ENCODE measurements at places on chromosomes 4 and X.
A peak's percentile ranks its signal among the peaks of the same experiment; 100 is the strongest.

GRCh38 chr4:151643564-151643963, 117.2 kb downstream of the GATB start:
- no peak for DNase-seq

- no peak for DNase-seq
Observed at GRCh38 chr4:159269956-159270355, 167.1 kb downstream of the RAPGEF2 start.

- DNase-seq = no peak
Observed at GRCh38 chrX:134743091-134743490, 84.8 kb upstream of the PLAC1 start.

DNA sequence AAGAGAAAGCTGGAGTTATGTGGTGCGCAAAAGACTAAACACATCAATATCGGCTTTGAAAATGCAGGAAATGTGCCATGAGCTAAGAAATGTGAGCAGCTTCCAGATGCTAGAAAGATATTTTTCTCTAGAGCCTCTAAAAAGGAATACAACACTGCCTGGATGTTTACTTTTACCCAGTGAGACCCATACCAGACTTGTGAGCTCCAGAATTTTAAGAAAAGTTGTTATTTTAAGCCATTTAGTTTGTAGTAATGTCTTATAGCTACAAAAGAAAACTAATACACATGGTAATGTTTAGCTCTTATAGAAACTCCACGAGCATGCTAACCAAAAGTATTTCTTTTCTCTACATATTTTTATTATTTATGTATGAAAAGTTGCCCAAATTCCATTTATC, 1389.4 kb downstream of the C4orf33 start:
- no peak for DNase-seq

DNA sequence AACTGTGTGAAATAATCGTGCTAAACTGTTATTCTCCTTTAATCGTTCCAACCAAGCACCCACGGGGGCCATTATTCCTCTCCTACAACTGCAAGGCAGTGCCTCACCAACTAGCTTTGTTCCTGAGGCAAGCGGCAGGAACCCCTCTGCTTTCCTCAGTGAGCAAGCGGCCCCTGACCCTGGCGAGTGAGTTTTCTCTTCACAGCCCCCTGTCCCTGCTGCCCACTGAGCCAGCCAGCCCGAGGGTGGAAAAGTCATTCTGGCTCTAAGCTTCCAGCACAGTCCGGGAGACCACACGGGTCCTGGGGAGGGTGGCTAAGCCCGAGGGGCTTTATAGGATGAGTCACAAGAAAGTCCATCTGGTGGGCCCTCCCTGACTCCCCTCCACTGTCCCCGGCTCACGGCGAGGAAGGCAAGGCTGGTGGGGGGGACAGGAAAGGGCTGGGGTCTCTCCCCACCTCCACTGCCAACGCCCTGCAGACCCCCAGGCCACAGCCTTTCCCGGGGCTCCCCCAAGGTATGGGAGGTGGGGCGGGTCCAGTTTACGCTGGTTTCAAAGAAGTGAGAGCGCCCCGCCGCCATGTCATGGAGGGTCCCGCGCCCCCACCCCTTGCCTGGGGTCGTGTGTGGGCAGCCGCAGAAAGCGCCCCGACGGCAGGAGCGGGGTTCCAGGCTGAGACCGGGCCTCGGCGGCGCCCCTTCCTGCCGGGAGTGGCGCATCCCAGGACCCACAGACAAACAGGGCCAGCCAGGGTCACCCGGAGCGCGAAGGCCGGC, 45.0 kb downstream of the CPLX1 start:
- no peak for DNase-seq

- peak; percentile 53 for DNase-seq
Observed at GRCh38 chr4:118265312-118266144, 87.3 kb downstream of the PRSS12 start.

- DNase-seq = no peak
Observed at GRCh38 chrX:126141014-126141413, 25.1 kb downstream of the DCAF12L2 start.

- no peak for DNase-seq
Observed at GRCh38 chr4:56767567-56767966, 53.9 kb downstream of the SPINK2 start.

GRCh38 chr4:181017038-181017437, 1226.2 kb upstream of the TENM3 start:
- no peak for DNase-seq

DNA sequence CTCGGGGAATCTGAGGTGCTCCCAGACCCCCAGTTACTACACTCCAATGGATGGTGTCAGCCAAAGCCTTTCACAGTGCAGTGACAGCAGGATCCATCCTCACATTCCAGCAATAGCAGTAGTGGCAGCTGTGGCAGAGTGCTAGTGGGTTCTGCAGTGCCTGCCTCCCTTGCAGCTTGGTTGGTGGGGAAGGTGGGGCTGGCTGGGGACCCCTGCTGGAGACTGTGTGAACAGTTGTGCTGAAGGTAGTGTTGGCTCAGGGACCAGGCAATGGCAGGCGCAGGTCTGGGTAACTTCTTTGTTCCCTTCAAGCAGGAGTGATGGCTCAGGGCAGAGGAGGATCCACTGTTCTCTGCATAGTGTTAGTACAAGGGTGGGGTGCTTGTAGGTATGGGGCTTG, 343.7 kb upstream of the TRAM1L1 start:
- DNase-seq = no peak

GRCh38 chr4:21552455-21552854, 396.1 kb downstream of the KCNIP4 start:
- DNase-seq = no peak

DNA sequence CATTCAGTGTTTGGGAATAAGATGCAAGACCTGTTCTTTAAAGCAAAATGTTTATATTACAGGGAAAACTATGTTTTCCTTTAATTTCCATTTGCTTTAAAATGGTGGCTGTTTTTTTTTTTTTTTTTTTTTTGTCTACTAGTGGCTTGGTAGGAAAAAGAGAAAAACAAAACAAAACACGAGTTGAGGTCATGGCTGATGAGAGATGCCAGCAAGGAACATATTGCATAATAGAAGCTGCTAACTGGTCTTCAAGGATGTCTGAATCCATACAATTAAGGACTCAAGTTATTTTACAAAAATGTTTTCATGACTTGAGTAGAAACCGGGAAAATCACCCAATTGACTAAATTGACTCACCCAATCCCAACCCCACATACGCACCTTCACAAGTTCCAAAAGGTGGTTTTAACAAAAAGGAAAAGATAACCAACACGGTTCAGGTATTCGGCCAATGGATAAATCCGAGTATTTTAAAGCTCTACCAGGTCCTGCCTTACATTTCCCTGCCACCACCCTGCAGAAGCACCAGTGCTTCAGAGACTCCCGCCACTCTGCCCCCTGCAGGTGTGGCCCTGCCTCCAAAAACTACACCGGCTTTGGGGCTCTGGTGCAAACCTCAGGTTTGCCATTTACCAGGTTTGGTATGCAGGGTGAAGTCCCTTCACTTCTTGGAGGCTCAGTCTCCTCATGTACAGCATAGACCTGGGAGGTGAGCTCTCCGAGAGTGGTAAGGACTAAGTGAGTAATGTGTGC, 27.1 kb downstream of the PIR start:
- peak; percentile 29 for DNase-seq

GRCh38 chr4:124537971-124538370, 174.6 kb downstream of the ANKRD50 start:
- DNase-seq = no peak

DNA sequence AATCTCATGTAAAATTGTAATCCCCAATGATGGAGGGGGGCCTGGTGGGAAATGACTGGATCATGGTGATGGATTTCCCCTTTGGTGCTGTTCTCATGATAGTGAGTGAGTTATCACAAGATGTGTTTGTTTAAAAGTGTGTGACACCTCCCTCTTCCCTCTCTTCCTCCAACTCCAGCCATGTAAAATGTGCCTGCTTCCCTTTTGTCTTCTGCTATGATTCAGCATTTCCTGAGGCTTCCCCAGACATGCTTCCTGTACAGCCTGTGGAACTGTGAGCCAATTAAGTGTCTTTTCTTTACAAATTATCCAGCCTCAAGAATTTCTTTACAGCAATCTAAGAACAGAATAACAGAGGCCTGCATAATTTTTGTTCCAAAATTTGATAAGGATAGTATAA, 85.2 kb downstream of the ANAPC10 start:
- no peak for DNase-seq

- DNase-seq = peak; percentile 35
Observed at GRCh38 chr4:1910643-1911042, 39.5 kb downstream of the NSD2 start.

DNA sequence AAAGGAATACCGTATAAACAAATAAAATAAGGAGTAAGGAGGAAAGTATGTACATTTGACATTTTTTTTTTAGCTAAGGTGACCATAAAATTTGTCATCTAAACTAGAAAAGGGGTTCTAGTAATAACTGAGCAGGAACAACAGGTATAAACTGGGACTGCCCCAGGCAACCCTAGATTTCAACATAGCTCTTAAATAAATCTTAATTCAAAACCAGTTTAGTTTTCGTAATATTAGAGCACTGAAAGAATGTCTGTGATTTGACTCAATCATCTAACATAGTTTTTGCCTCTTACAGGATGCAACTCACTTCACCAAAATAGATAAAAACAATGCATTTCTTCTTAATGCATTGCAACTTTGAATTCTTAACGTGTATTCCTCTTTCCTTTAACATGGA, 257.7 kb downstream of the ADAMTS3 start:
- DNase-seq = no peak

DNA sequence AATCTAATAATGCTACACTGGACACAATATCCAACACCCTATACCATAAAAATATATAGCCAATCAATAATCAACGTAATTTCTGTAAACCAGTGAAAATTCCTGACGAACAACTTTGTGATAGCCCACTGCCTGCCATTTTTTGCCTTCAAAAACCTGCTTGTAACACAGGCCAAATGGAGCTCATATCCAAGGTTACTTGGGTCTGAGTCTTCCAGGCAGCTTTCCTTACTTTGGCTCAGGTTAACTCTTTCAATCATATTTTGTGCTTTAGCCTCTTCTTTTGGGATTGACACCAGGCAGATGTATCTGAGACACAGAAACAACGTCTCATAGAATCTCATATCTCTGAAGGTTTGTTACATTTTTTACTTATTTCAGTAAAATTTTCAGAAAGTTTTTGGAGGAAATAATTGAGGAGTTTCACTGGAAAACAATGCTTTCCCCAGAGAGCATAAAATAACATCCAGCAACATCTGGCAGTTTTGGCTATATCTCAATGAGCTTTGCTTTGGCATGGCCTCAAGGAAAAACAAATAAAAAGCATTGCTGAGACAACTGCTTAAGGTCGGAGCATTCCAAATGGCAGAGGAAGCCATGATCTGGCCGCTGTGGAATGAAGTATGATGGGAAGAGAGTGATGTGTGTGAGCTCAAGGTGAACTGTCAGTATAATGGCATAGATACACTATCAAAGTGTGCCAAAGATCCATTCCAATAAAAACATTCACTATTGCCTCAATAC, 162.9 kb upstream of the SPIN4 start:
- no peak for DNase-seq

DNA sequence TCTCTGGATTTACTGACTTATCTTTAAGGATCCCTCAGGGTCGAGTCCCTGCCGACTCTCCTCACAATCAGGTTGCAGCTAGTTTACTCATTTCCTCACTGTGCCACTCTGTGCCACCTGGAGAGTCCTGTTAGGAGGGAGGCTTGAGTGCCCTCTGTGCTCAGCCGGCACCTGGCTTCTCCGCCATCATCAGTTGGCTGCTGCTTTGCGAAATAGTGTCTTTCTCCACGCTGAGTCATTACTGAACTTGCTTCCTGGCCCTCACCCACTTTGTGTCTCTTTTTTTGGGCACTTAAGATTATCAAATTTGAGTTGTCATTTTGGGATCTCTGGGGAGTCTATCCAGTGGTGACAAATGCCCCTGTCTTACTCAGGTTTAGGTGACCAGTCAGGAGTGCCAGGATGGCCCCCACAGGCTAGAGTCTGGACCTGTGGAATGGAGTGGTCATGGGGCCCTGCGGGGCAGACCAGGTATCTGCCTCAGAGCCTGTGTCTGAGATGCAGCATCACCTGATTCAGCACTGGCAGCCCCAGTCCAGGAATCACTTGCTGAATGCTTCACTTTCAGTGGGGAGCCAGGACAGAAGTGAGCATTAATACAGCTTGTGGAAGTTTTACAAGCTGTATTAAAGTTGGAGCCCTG, 37.7 kb downstream of the JADE1 start:
- no peak for DNase-seq

GRCh38 chrX:136647677-136648360, at the start of gene CD40LG:
Gene CD40LG, plus strand, starts transcription at chrX:136648158. Its CDS starts 91 bp downstream, at chrX:136648249.
- DNase-seq = no peak

GRCh38 chrX:7330556-7330955, 182.6 kb upstream of the PUDP start:
- no peak for DNase-seq

DNA sequence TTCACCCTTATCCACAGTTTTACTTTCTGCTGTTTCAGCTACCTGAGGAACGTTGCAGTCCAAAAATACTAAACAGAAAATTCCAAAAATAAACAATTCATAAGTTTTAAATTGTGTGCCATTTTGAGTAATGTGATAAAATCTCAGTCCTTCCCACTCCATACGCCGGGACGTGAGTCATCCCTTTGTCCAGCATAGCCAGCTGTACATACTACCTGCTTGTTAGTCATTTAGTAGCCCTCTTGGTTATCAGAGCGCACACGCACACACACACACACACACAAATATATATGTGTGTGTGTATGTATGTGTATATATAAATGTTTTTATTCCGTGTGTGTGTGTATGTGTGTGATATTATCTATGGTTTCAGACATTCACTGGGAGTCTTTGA, 4.8 kb upstream of the CCSER1 start:
- DNase-seq = no peak

DNA sequence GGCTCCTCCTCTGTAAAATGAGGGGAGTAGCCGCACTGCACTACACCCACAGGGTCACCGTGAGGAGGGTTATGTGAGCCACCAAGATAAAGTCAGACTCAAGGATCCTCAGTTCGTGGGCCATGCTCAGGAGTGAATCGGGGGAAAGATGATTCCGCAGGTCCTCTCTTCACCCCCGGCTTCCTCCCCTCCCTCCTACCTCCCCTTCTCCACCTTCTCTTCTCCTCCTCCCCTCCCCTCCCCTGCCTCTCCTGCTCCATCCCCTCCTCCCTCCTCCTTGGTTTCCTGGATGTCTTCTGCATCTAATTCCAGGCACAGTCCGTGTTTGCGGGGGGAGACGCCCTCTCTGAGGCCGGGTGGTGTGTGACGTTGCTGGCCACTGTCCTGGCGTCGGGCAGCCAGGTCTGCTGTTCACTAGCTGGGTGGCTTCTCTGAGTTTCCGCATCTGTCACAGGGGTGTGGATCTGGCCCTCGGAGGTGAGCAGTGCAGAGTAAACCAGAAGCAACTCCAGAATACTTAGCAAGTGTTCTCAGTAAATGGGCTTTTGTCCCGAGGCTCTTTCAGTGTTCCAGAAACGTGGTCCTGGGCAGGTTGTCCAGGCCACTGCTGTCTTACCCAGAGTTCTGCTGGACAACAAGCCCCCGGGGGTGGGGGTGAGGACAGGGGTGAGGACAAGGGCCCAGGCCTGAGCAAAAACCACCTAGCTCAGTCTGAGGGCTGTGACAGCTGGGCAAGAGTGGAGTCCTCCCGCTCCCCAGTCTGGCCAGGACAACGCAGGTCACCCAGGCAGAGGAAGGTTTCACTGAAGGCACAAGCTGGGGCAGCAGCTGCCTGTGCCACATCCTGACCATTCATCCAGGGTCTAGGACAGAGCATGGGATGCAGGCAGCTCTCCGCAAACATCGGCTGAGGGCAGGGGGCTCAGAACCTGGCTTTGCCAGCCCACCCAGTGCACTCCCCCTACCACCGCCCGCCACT, 92.4 kb downstream of the PPP2R2C start:
- DNase-seq = no peak
